Naive thymus-derived CD4-positive, alpha-beta T cell (primary cell): ENCODE measurements at places on chromosomes 2 and 18. TPM values are rescaled to one million over a fixed set of nuclear protein-coding genes. Genes with fewer than 3 reads are reported as not detected.
A peak's percentile ranks its signal among the peaks of the same experiment; 100 is the strongest.

GRCh38 chr18:55862693-55863390 lies 274.9 kb upstream of the TCF4 start:
- no peaks in the 10 kb centered on the region for H3K4me1 ChIP-seq
- no peak overlapping the region for H3K27ac ChIP-seq

DNA sequence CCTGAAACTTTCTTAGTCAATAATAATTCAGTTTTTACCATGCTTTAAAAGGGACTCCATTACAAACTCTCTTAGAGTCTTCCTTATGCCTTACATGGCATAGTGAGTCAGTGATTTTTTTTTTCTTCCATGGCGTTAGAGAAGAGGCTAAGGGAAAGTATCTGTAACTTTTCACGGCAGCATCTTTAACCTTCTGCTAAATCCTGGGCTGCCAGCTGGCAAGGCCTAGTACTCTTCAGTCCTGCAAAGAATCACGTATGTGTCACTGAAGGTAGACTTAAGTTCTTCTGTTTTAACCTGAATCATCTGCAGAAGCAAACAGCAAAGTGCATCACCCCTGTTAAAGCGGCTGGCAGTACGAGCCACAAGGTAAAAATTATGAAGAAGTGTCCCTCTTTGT lies 286.3 kb upstream of the FN1 start:
- DNase-seq = no peak
- H3K4me1 ChIP-seq = no peaks in the 10 kb centered on the region
- no peaks in the 10 kb centered on the region for H3K36me3 ChIP-seq
- H3K27me3 ChIP-seq = no peaks in the 10 kb centered on the region
- no peak overlapping the region for H3K4me3 ChIP-seq

The DAW1 gene
- not detected for total RNA-seq

- DNase-seq = no peak
- no peak overlapping the region for H3K27ac ChIP-seq
Measured at GRCh38 chr2:190050001-190050400, 12.5 kb downstream of the MSTN start.

GRCh38 chr18:26993568-26993967 lies 128.1 kb upstream of the AQP4 start:
- no peaks in the 10 kb centered on the region for H3K4me1 ChIP-seq
- no peak overlapping the region for H3K27ac ChIP-seq
- H3K27me3 ChIP-seq = no peaks in the 10 kb centered on the region
- no peak for DNase-seq
- no peaks in the 10 kb centered on the region for H3K36me3 ChIP-seq

- DNase-seq = no peak
- no peak overlapping the region for H3K27ac ChIP-seq
- no peaks in the 10 kb centered on the region for H3K27me3 ChIP-seq
- no peak overlapping the region for H3K4me3 ChIP-seq
Measured at GRCh38 chr2:57479981-57480380, 566.6 kb upstream of the VRK2 start.

The ASB18 gene
- total RNA-seq = not detected

DNA sequence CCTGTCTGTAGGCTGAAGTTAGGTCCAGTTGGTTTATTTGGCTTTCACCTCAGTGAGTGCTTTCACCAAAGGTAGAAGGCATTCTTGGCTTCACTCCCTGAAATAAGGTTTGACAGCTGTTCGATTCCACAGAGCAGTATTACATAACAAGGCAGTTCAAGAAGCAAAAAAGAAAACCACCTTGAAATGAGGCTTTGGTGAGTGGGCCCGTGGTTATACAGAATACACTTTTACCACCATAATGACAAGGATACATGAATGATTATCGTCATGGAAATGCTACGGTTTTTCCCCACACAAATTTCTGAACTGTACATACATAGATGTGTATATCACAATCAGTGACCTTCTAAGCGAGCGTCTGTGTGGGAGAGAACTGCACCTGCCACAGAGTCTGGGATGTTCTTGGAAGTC lies 80.0 kb upstream of the CHRNA1 start:
- no peaks in the 10 kb centered on the region for H3K27me3 ChIP-seq
- no peak overlapping the region for H3K27ac ChIP-seq
- DNase-seq = no peak
- no peak overlapping the region for H3K4me3 ChIP-seq
- H3K4me1 ChIP-seq = no peaks in the 10 kb centered on the region

DNA sequence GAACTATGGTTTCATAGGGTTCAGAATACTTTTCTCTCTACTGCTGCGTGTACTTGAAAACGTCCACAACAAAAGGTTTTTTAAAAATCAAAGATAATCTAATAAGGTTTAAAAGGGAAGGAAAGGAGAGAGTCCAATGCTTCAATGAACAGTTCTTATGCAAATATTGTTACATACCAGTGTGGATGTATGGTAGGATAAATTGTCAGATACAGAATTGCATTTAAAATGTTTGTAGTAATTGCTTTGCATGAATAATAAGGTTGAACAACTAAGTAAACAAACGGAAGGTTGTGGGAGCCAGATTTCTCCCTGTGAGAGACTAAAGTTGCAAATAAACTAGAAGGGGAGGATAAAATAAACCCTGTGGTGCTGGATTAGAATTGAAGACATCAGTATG lies 53.8 kb upstream of the RBBP8 start:
- no peaks in the 10 kb centered on the region for H3K36me3 ChIP-seq
- H3K27me3 ChIP-seq = no peaks in the 10 kb centered on the region
- no peak overlapping the region for H3K4me3 ChIP-seq
- H3K27ac ChIP-seq = no peak overlapping the region

The TMEFF2 gene
- not detected for total RNA-seq

DNA sequence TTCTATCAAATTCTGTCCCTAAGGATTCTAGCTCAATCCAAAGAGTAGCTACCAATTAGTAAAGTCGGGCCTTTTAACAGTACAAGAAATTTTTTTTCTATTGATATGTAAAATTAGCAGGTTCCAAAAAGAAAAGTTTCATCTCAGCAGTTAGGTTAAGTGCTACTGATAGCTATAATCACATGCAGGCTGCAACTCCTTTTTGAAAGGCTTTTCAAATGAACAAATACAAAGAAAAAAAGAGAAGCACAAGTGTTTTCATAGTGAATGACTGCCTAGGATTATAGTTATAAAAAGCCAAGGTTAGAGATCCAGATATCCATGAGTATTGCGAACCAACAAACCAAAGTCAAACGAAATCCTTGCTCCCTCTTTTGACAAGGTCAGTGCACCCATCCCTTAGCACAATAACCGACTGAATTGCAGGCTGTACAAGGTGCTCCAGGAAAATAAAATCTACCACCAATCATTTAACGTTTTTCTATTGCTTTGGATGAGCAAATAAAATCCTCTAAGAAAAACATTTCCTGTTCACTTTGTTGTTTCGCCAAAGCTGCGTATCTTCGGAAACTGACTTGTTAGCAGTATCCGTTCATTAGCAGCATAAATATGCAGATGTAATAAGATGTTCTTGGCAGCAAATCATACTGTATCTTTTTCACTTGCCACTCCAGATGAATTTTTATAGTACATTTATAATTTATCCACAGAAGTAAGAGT lies 100.2 kb downstream of the SRBD1 start:
- no peak overlapping the region for H3K4me3 ChIP-seq
- no peaks in the 10 kb centered on the region for H3K27me3 ChIP-seq
- no peaks in the 10 kb centered on the region for H3K4me1 ChIP-seq
- H3K27ac ChIP-seq = no peak overlapping the region

The UGT1A8 gene
- total RNA-seq = not detected in 2 replicates

- H3K36me3 ChIP-seq = no peaks in the 10 kb centered on the region
- no peak overlapping the region for H3K4me3 ChIP-seq
- no peaks in the 10 kb centered on the region for H3K27me3 ChIP-seq
- peaks cover 64% of the 10 kb centered on the region for H3K4me1 ChIP-seq
- H3K27ac ChIP-seq = peak overlapping the region; percentile 56
Measured at GRCh38 chr2:233408366-233409285, 54.3 kb downstream of the DGKD start.
